ENCODE measurements at places on chromosomes 7 and 10.
A peak's percentile ranks its signal among the peaks of the same experiment; 100 is the strongest.

DNA sequence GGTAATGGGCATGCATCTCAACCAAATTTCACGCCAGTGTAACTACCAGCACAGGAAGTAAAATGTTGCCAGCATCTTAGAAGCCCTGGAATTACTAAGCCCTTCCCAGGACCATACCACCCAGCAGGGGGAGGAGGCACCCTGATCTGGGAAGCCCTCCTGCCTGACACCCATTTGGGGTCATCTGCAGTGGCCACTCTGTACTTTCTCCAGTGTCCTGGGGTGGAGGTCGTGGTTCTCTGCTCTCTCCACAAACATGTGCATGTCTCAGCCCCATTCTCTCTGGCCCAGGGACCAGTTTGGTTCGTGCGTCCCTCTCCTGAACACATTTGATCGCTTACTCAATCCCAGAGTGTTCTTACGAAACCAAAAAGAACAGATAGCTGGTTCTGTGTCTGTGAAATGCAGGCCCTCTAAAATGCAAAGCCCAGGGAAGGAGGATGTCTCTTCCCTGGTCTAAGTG is 9.4 kb upstream of the LRRC27 start:
- H3K27ac ChIP-seq, result no peak overlapping the region
- H3K27me3 ChIP-seq, result no peaks in the 10 kb centered on the region
- DNase-seq, result no peak
- H3K36me3 ChIP-seq, result no peaks in the 10 kb centered on the region
- no peaks in the 10 kb centered on the region for H3K4me1 ChIP-seq

- H3K4me1 ChIP-seq, result no peaks in the 10 kb centered on the region
- no peaks in the 10 kb centered on the region for H3K27me3 ChIP-seq
- no peak overlapping the region for H3K4me3 ChIP-seq
- DNase-seq, result no peak
- no peak overlapping the region for H3K27ac ChIP-seq
Observed at GRCh38 chr10:115801457-115801856, 471.5 kb downstream of the GFRA1 start.

- H3K4me1 ChIP-seq, result no peaks in the 10 kb centered on the region
- H3K27me3 ChIP-seq, result no peaks in the 10 kb centered on the region
- H3K4me3 ChIP-seq, result no peak overlapping the region
- H3K27ac ChIP-seq, result no peak overlapping the region
- H3K36me3 ChIP-seq, result no peaks in the 10 kb centered on the region
Observed at GRCh38 chr10:122713091-122713885, 13.6 kb upstream of the C10orf120 start.

GRCh38 chr7:100567751-100568175 is 5.9 kb downstream of the SAP25 start:
- peaks cover 26% of the 10 kb centered on the region for H3K4me1 ChIP-seq
- H3K27ac ChIP-seq, result no peak overlapping the region
- no peaks in the 10 kb centered on the region for H3K36me3 ChIP-seq
- no peaks in the 10 kb centered on the region for H3K27me3 ChIP-seq

DNA sequence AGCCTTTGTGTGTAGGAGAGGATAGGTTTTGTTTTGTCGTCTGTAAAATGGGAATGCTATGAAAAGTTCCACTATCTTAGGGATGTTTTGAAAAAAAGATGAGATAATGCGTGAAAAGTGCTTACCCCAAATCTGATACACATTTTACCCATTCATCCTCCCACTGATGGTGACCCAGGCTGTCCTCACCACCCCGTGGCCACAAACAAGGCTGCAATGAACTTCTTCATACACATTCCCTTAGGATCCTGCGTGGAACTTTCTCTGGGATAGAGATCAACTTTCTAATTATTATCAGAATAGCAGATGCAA is 399 bp upstream of the OGDHL start:
- H3K4me3 ChIP-seq, result peak overlapping the region; percentile 68
- DNase-seq, result no peak
- no peaks in the 10 kb centered on the region for H3K27me3 ChIP-seq
- no peak overlapping the region for H3K27ac ChIP-seq

DNA sequence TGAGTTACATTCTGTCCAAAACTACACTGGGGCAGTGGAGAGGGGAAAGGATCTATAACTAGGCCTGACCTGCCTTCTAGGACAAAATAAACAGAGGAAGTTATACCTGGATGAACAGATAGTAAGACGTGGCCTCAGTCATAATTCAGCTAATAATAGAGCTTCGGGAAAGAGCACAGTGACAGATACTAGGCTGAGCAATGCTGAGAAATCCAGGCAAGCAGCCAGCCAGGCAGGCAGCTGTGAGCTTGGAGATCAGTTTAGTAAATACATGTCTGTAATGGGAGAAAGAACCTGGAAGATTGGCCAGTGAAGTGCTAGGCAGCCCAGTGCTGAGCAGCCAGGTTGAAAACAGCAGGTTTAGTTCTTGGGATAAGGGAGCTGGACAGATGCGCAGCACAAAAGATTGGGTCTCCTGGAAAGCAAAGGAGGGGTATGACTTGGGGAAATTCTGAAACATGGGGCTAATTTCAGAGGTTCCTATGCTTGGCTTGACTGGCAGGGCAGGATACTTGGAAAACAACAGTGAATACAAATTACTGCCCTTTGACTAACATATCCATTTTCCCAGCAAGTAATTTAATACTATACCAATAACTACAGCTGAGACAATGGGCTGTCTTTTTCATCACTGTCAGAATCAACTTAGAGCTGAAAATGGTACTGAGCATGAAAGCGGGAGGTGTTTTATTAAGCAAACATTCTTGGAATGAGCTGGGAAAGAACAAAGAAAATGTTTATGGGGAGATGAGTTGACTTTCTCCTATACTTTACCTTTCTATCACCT is 140.8 kb downstream of the DGKB start:
- H3K4me1 ChIP-seq, result no peaks in the 10 kb centered on the region
- H3K36me3 ChIP-seq, result no peaks in the 10 kb centered on the region
- DNase-seq, result no peak
- H3K4me3 ChIP-seq, result no peak overlapping the region
- no peaks in the 10 kb centered on the region for H3K27me3 ChIP-seq
- no peak overlapping the region for H3K27ac ChIP-seq

DNA sequence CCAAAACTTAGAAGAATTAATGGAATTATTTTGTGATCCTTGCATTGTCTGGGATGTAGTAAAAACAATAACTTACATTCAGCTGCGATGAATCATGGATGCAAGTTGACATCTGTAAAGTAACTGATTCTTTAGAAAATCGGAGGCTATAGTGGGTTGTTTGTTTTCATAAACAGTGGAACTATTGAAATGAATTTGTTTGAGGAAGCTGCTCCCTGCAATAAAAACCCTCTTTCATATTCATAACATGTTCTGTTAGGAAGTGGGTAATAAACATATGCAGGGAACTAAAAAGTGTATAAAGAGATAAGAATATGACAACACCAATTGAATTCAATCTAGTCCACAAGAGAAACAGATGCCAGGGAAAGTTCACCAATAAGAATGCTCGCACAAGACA is 53.6 kb downstream of the AGMO start:
- H3K4me1 ChIP-seq, result no peaks in the 10 kb centered on the region
- DNase-seq, result no peak
- H3K36me3 ChIP-seq, result no peaks in the 10 kb centered on the region

GRCh38 chr10:59907537-59907917 is 1.2 kb upstream of the CCDC6 start:
- no peaks in the 10 kb centered on the region for H3K27me3 ChIP-seq
- no peak overlapping the region for H3K4me3 ChIP-seq
- no peaks in the 10 kb centered on the region for H3K36me3 ChIP-seq
- no peaks in the 10 kb centered on the region for H3K4me1 ChIP-seq
- DNase-seq, result no peak

GRCh38 chr7:74175340-74175739 is 1.2 kb downstream of the EIF4H start:
- DNase-seq, result no peak
- peak overlapping the region; percentile 28 for H3K4me3 ChIP-seq
- no peaks in the 10 kb centered on the region for H3K4me1 ChIP-seq

DNA sequence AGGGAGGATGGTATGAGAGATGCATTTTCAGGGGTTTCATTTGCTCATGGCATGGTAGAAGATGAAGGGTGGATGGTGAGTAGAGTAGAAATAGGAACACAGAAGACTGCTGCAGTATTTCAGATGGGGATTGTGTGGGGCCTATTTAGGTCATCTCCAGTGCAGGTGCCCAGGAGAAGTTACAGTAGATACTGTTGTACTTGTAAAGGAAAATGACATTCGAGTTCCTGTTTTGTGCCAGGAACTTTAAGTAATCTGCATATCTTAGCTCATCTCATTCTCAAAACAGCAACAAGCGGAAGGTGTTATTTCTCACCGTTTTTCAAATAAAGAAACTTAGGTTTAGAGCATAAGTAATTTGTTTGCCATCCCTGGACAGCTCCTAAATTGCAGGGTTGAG is 156.2 kb downstream of the AUTS2 start:
- no peaks in the 10 kb centered on the region for H3K36me3 ChIP-seq
- DNase-seq, result no peak
- H3K4me3 ChIP-seq, result no peak overlapping the region
- no peak overlapping the region for H3K27ac ChIP-seq
- H3K27me3 ChIP-seq, result no peaks in the 10 kb centered on the region

DNA sequence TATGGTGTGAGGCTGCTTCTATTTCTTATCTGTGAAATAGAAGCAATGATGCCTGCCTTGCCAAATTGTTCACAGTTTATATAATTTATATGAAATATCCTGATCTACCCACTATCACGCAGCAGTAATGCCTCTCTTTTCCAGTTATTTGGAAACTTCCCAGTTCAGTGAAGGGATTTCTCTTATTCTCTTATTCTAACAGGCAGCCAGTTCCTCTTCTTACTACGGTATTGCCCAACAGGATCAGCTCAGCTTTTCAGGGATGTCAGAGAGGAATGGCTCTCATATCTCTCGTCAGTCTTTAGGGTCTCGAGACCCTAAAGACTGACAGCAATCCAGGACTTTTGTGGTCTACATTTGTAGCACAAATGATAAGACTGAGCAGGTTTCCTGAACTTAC is 215.6 kb downstream of the CREB5 start:
- H3K4me3 ChIP-seq, result no peak overlapping the region
- H3K36me3 ChIP-seq, result no peaks in the 10 kb centered on the region
- DNase-seq, result no peak
